ENCODE measurements at places on chromosomes 2 and 18.

DNA sequence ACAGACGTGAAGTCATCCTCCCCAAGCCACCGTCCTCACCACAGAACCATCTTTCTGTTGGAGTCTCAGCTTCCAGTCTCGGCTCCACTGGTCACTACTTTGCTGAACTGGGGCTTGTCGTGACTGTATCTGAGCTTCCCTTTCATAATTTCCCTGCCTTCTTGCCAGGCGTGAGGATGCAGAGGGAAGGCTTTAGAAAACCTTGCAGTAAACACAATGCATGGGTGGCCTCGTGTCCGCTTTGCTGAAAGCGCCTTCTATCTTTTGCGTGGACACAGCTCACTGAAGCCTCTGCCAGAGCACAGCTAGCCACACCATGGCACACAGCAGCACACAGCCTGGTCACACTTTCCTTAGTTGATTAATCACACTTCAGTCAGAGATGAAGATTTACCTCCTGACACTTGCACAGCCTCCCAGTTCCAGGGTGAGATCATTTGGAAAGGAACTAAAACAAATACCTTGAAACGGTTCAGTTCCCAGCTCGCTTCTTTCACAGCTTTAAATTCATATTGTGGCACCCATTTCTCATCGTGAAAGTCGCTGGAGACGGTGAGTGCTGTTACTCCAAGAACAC lies 2.8 kb upstream of the GPR45 start:
- no peak for DNase-seq

GRCh38 chr18:56649996-56650395 lies 1.2 kb upstream of the WDR7 start:
- no peak for DNase-seq

DNA sequence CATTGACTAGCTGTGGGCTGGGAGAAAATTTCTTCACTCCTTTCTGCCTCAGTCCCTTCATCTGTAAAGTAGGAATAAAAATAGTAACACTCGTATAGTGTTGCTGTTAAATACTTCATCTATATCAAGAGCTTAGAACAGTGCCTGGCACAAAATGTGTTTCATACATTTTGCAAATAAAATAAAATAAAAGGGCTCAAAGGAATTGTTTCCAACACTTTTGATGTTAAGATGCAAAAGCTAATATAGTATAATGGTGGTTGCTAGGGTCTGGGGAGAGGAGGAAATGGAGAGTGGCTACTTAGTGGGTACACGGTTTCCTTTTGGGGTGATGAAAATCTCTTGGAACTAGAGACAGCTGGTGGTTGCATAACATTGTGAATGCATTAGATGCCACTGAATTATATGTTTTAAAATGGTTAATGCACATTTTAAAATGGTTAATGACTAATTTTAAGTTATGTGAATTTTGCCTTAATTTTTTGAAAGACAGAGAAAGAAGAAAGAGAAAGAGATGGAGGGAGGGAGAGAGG lies 542.1 kb upstream of the ID2 start:
- no peak for DNase-seq

DNA sequence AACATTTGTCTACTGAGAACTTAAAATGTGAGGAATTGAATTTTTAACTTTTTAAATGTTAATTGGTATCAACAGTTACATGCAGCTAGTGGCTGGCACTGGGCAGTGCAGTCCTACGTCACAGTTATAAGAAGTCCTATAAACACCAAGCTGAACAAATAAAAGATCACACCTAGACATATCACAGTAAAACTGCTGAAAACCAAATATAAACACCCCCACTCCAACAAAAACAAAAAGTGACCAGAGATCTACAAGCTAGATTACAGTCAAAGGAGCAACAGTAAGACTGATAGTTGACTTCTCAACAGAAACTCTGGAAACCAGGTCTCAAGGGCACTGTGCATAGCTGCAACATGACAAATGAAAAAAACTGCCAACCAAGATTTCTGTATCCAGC lies 19.4 kb downstream of the TLK1 start:
- DNase-seq: no peak

- no peak for DNase-seq
Measured at GRCh38 chr2:159160954-159161353, 125.5 kb downstream of the WDSUB1 start.

DNA sequence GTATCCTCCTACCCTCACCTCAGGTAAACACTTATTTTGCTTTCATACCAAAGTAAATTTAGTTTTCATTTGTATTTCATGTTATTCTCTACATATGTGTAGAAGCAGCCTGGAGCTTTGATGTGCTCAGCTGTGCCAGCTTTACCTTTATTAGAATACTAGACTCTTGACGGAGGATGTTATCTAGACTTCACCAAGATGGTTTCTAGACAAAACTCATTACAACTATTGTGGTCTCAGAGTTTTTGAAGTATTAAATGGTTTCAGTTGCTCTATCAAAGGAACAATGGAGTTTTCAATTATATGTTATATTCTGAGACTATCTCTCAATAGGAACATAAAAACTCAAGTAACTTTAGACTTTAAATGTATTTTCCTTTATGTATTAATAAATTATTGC lies 5.0 kb upstream of the IL18RAP start:
- no peak for DNase-seq

DNA sequence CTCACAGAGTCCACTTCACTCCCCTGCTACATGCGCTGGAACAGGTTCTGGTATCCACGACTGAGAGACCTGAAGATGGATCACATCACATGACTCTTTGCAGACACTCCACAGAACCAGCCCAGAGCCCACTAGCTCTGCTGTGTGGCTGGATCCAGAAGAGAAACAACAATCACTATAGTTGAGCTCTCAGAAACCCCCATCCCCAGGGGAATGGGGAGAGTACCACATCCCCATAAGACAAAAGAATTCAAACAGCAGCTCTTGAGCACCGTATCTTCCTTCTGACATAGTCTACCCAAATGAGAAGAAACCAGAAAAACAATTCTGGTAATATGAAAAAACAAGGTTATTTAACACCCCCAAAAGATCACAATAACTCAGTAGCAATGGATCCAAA lies 76.4 kb downstream of the ZSWIM2 start:
- no peak for DNase-seq

DNA sequence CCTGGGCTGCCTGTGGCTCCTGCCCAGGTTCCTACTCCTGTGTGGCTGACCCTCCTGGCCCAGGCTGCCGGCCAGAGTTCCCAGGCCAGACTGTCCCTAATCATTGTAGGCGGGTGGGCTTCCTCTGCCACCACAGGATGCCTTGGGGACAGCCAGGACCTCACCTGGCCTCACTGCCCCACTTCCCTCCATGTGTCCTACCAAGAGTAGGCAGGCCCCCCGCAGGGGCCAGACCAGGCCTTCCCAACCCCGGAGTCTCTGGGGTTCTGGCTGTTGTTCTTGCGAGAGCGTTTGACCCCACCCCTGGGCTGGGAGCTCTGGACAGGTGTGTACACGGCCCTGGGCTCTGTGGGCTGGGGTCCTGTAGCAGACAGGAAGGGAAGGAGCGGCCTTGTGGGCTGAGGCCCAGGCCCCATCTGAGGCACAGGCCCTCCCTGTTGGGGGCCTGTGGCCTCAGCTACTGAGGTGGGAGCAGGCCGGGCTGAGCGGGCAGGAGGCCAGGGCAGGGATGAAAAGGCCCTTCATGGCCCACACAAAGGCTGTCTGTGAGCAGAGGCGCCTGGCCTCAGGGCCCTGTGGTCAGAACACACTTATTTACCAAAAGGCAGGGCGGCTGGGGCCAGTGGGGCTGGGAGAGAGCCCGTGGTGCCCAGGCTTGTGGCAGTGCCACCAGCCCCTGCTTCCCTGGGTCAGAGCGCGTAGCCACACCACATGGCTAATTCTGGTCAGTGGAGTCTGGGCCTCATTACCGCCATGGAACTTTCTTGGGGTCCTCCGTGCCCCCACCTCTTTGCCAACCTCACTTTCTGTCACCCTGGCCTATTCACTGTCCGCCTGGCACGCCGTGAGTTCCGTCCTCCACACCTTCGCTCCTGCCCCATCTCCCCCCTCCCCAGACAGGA lies 2.0 kb downstream of the SNORC start:
- no peak for DNase-seq

DNA sequence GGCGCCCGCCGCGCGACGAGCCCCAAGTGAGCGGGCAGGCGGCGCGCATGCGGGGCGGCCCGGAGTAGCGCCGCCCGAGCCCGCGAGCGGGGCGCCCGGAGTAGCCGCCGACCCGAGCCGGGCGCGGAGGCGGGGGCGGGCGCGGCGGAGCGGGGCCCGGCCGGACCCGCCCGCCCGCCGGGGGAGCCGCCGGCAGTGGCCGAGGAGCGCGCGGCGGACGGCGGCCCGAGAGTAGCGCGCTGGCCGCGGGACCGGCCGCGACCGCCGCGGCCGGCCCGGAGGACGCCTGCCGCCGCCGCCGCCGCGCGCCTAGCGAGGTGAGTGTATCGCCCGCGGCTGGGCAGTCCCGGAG lies at the start of gene GALNT1:
TSS of gene GALNT1 (plus strand) at position 195 of the 352 bp plus-strand sequence. CDS start 72,923 bp downstream, outside the sequence.
- DNase-seq: peak; percentile 20

GRCh38 chr2:172408143-172408766 lies 19.1 kb upstream of the ITGA6 start:
- peak; percentile 93 for DNase-seq

GRCh38 chr2:96273763-96274162 lies 7.7 kb downstream of the CIAO1 start:
- DNase-seq: no peak

DNA sequence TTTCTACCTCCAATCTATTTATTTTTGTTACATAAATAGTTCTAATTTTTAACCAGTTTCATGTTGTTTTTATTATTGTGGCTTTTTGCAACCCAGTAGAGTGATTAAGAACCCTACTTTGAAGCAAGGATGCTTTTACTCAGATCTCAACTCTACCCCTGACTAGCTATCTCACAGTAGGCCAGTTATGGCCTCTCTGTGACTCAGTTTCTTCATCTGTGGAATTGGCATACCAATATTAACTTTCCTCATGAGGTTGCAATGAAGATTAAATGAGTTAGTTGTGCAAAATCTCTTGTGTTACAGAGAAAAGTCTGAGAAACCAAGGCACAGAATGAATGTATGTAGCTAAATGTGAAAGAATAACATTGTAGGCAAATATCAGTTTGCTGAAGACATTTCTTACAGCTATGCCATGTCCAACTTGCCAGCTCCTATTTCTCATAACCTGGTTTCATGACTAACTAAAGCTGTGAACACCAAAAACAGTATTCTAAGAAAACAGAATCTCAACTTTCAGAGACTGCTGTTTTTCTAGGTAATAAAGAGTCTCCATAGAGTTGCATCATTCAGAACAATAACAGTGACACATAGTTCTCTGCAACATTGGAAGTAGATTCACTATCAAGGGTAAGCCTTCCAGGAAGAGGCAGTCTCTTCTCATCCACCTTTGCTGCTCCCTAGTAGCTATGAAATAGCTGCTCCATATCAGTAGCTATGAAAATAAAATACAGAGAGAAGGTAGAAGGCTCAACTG lies 33.2 kb upstream of the CYTIP start:
- DNase-seq: no peak

GRCh38 chr2:96769814-96770213 lies 9.1 kb downstream of the CNNM4 start:
- no peak for DNase-seq

DNA sequence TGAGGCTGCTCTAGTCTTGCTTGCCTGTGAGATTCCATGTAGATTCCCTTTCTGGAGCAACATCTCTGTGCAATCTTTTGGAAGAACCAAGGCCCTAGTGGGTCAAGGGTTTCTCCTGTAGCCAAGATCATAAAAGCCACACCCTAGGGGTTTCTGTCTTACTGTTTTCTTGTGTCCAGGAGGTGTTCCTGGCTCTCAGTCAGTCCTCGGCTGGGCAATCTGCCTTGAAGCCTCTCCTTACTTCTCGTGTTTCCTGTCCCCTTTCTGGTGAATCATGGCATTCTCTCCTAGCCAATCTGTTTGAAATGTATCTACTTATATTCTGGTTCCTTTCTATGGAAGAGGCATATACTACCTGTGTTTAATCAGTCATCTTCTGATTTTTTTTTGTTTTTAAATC lies 484.8 kb upstream of the UBE2E3 start:
- no peak for DNase-seq

- DNase-seq: no peak
Measured at GRCh38 chr18:13374096-13374467, 155.5 kb downstream of the LDLRAD4 start.

DNA sequence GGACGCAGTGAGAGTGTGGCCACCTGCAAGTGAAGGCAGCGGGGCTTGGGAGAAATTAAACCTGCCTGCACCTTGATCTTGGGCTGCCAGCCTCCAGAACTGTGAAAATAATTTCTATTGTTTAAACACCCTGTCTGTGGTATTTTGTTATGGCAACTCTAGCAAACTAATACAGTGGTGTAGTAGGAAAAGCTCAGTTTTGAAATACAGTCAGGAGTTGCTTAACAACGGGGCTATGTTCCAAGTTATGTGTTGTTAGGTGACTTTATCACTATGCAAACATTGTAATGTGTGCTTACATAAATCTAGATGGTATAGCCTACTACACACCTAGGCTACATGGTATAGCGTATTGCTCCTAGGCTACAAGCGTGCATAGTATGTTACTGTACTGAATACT lies 93.4 kb upstream of the FN1 start:
- DNase-seq: no peak

GRCh38 chr2:128523457-128523856 lies 204.8 kb upstream of the HS6ST1 start:
- no peak for DNase-seq

GRCh38 chr2:133977405-133977804 lies 276.5 kb upstream of the MGAT5 start:
- DNase-seq: no peak

DNA sequence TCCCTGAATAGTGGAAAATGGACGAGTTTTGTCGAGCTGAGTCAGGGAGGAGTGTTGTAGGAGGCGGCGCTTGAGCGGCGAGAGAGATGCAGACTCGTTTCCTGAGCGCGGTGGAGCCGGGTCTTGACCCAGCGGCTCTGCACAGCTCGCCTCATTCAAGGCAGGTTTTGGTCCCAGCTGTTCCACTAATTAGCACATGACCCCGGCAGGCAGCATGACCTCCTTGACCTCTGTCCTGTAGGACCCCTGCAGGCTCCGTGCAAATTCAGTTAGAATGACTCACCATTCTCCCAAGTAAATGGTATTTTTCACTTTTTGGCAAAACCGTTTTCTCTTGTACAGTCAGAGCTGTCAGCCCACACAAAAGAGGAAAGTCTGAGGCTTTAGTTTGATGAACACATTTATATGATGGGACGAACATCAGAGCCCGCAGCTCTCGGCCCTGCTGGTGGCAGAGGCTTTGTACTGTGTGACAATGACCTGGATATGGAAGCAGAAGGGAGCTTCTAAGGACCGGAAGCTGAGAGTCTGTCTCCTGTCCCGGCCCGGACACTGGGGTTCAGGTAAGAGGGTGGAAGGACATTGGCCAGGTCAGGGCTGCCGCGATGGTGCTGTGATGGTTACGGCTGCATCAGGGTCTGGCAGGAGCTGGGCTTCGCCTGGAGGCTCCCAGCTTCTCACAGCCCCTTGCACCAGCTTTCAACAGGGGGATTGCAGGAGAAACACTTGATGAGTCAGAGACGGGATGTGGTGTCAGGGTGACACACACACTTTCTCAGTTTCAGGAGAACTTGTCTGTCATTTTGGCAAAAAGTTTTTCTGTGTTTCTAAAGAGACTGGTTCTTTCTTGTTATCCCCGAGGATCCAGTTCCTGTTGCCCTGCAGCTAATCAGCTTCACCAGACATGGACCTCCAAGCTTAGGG lies 29.9 kb upstream of the ALKAL2 start:
- no peak for DNase-seq

- no peak for DNase-seq
Measured at GRCh38 chr2:120995656-120996190, 260.1 kb downstream of the GLI2 start.

Data from NCI-H345 (cell line).